ENCODE measurements at places on chromosomes 5 and 9. TPM values are rescaled to one million over a fixed set of nuclear protein-coding genes. Genes with fewer than 3 reads are reported as not detected.

SPINK6 gene
- not detected for total RNA-seq

ADGRV1 gene
- 74.5 TPM for total RNA-seq

PTBP3 gene
- total RNA-seq = 97.5 TPM

DNA sequence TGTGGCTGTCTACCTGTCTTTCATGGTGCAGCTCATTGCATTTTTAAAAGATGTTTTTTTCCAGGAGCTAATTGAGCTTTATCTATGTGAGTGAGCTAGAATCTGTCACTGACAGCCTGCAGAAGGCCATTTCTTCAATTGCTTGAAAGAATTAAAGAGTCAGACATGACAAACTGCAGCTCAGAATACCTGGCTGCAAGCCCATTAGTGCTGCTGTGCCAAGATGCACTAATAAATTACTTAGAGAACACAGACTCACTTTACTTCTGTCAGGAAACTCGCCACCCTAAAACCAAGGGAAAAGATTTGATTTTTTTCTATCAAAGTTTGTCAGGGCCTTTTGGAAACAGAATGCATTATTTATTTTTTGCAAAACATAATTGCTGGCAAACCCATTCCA is 368.3 kb downstream of the CAAP1 start:
- DNase-seq = no peak

GRCh38 chr9:81112627-81113452 is 576.5 kb downstream of the TLE1 start:
- no peak for DNase-seq

AGPAT2 gene
- 41.2 TPM for total RNA-seq

PDLIM4 gene
- total RNA-seq = 10.6 TPM

MARVELD2 gene
- total RNA-seq = 34.7 TPM

DNA sequence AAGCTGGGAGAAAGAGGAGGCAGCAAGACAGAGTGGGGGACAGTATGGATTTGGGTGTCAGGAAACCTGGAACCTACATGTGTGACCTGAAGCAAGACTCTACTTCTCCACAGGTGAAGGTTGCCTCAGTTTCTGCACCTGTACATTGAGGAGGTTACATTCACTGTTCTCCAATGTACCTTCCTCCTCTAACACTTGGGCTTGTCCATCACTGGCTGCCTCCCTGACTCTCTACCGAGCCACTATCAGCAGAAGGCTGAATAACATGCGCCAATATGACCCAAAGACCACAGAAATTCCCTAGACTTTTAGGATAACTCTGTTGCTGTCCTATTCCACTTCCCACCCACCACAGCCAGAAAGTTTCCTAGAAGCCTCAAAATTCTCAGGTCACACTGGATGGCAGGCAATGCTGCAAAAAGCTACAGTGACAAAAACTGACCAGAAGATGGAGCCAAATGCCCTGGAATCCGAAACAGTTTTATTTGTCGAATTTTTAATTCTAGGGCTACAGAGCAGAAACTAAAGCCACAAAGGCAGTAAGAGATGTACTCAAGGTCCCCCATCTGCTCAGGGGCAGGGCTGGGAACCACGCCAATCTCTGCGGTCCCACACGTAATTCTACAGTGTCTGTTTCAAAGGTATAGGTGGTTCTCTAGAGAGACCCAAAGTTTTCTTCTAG is 64.4 kb downstream of the FAM114A2 start:
- peak; percentile 20 for DNase-seq

DNA sequence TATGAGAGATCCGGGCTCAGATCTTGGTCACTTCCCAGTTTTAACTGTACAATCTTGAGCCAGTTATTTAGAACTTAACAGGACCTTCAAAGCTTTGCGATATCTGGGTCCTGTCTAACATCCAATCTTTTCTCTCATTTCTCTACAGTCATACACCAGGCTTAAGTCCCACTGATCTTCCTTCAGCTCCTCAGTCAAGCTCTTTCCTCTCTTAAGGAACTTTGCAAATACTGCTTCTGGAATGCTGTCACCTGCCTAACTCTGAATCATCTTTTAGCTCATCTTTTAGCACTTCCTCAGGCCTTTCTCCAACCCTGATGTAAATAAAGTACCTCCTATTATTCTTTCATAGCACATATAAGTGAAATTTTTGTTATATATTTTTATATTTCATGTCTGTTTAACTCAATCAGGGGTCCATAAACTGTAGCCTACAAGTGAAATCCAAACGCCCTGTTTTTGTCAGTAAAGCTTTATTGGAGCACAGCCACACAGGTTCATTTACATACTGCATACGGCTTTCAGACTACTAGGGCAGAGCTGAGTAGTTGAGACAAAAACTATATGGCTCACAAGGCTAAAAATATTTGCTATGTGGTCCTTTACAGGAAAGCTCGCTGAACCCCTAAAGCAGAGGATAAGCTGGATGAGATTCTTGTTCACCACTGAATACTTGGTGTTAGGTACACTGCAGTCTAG is 63.5 kb downstream of the MEF2C start:
- no peak for DNase-seq

AK1 gene
- total RNA-seq = 34.9 TPM

GRCh38 chr5:111928511-111928910 is 171.5 kb upstream of the NREP start:
- no peak for DNase-seq

DNA sequence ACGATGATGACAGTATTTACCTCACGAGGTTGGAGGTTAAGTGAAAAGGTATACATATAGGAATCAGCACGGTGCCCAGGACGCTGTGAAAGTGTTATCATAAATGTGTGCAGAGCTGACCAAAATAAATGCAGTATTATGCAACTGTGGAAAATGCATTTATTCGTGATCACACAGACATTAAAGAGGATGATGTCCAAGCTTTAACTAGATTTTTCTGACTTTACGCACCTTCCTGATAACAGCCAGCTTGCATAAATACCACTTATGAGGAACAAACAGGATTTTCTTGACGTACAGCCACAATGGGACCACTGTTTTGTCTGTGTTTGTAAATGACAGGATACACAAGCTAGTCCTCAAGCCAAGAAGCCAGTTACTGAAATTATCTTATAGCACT is 71.4 kb upstream of the ATP10B start:
- no peak for DNase-seq

ASS1 gene
- 95.7 TPM for total RNA-seq

DNA sequence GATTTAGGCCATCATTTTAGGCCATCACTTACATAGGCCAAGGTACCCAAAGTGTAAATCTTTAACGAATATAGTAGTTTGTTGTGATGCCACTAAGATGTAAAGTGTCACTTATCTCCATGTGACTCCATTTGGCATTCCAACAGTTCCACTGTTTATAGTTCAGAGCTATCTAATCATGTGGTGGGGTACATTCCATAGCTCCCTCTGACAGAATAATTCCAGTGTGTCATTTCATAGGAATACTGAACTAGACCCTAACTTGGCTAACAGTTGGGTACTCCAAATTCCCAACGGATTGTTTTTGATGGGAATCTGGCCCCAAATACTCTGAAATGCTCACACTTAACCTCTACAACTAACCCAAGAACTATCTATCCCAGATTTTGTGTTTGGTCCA is 76.7 kb upstream of the FST start:
- no peak for DNase-seq

PCDH12 gene
- not detected for total RNA-seq

HARS2 gene
- 26.8 TPM for total RNA-seq

- no peak for DNase-seq
These were observed 20.5 kb downstream of the MVB12B start for GRCh38 chr9:126347093-126347492.

NPR3 gene
- 0.23 TPM for total RNA-seq

DNA sequence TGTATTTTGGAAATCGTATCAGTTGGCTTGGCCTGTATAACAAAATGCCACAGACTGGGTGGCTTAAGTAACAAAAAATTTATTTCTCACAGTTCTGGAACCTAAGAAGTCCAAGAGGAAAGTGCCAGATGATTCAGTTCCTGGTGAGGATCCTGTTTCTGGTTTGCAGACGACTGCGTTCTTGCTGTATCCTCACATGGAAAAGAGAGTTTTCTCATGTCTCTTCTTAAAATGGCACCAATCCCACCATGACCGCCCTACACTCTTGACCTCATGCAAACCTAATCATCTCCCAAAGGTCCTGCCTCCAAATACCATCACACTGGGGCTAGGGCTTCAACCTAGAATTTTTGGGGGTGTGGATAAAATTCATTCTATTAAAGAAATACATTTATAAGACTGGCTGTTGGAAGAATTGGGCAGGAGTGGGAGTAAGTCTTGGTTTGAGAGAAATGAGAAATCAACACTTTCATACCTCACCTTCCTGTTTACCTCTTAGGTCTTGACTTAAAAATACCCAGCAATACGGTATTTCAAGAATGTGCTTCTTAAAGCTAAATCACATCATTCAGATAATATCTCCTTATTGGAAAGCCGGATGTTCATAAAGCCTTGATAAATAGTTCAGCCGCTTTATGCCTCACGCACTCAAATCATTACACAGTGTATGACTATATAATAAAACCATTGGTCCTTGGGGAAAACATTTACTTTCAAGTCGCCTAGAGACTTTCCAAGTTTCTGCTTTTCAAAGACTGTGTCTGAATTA is 28.7 kb downstream of the PTTG1 start:
- no peak for DNase-seq

DNA sequence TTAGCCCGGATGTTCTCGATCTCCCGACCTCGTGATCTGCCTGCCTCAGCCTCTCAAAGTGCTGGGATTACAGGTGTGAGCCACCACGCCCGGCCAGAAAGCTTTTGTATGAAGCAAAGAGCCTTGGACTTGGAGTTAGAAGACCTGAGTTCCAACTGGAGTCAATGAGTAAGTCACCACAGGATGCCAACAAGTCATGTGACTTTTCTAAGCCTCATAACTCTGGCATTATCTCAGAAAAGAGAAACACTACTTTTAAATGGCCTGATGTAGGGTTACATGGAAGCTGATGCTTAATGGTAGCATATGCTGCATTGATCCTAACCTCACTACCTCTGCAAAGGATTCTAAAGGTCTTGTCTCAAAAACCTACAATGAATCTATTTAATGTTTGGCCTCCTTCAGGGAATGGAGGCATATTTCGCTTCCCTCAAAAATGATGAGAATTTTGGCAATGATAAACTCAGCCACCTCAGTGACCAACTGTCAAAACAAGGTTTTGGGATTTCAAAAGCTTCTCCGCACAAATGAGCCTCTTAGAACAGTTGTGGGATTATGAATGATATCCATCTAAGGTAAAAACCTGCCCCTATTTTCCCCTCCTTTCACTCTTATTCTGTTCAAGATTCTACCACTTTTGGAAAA is 236.8 kb downstream of the ACTL7B start:
- DNase-seq = no peak

GRCh38 chr5:147189109-147189424 is 45.8 kb upstream of the STK32A start:
- no peak for DNase-seq

DNA sequence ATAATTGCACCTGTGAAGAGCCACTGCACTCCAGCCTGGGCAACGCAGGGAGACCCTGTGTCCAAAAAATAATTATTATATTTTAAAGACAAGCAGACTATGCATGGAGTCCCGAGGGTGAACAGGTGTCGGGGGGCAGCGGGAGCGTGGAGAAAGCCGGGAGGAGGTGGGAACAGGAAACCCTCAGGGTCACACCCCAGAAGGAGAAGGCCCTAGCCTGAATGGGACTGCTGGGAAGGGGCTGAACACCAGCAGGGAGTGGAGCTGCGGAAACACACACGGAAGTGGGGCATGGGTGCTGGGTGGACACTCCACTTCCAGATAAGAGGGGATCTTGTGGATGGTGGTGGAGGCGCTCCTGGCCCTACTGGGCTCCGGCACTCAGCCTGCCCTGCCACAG is 12.8 kb downstream of the SURF6 start:
- DNase-seq = no peak

DNA sequence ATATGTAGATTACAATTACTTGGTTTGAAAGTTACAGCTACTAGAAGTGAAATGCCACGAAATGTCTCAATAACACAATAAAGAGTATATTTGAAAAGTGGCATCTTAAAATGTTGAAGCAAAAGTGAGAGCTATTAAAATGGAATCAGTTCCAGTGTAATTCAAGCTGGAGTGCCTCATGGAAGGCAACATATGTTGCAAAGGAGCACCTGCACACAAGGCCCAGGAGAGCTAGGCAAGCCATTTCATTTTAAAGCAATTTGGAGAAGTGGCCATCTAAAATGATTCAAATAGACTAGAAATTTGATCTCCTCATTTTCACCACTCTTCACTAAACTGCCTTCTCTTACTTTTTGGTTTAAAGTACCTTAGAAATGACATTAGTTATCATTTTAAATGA is 167.8 kb downstream of the GABRB2 start:
- no peak for DNase-seq

GRCh38 chr5:60295423-60295822 is 401.9 kb upstream of the PDE4D start:
- DNase-seq = peak; percentile 43
